ENCODE measurements at places on chromosomes 3 and 15. TPM values are rescaled to one million over a fixed set of nuclear protein-coding genes. Genes with fewer than 3 reads are reported as not detected.

Gene MB21D2
- 7.8 TPM for total RNA-seq

Gene CLEC3B
- 105 TPM for total RNA-seq

Gene WNT5A
- total RNA-seq: 4.7 TPM

Gene SAMD7
- total RNA-seq: not detected

Gene LINS1
- total RNA-seq: 20.0 TPM

Gene ANKRD63
- total RNA-seq: not detected

Gene CLDN18
- 0.09 TPM for total RNA-seq
